ENCODE measurements at places on chromosomes 4 and X.

GRCh38 chr4:58119298-58119697 is 1009.1 kb upstream of the IGFBP7 start:
- no peak for DNase-seq

DNA sequence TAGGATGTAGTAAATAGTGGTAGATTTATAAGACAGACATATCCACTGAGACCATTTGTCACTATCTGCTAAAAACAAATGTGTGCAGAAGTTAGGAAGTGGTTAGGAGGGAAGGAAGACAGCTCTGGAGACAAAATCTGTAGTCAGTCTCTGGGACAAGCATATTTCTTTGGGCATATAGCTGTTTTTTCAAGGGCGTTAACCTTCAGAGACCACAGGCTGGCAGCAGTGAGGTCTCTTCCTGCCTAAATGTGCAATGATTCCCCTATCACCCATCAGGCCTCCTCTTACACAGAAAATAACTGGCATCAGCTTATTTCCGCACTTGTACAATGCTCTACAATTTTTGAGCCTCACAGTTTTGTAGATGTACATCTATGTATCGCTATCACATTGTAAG is 6.5 kb downstream of the TMEM150C start:
- DNase-seq: no peak

GRCh38 chr4:25861951-25862410 is 807 bp downstream of the SEL1L3 start:
- DNase-seq: no peak

DNA sequence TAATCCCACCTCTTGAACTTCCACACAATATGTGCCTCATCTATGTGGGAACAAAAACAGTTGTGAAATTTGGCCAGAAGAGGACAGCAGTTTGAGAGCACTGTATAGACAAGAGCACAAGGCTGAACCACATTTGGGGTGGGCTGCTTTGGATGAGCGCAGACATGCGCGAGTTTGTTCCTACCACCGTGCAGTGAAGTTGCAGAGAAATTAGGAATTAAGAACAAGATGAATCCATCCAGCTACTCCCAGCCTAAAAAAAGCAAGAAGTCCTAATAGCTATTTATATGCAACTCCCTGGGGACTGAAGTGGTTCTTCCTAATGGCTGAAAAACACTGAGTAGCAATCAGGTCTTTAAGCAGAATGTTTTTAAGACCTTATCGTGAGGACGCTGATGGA is 1.0 kb downstream of the GAB3 start:
- no peak for DNase-seq

- no peak for DNase-seq
These were observed 778.4 kb upstream of the AADAT start for GRCh38 chr4:170868170-170868569.

GRCh38 chr4:121070696-121071639 is 1.4 kb downstream of the NDNF start:
- no peak for DNase-seq

DNA sequence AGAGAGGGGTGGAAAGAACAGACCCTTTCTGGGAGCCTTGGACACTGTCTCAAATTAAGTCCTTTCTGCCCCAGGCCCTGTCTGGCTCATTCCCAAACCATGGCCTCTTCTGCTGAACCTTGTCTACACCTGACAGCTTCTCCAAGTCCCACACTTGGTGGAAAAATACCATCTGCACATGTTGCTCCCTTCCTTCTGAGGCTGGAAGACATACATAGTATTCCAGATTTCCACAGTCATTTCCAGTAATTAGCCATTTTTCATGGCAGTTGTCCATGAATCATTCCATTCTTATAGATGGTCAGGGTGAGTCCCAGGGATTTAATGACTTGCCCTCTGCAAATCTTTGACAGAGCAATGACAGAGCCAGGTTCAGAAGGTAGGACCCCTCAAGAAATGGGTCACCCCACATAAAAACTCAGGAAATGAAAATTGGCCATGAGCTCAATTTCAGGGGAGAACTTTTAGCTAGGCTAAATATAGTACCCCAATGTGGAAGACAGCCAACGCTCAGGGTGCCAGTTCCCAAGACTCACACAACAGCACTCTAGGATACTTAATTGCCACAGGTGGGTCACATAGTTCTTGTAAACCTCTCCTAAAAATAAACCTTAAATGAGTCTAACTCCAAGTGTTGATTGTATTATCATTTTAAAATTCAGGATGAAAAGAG is 16.2 kb upstream of the DAPP1 start:
- no peak for DNase-seq
